A549 treated with Hydrocortisone at 1 μM for 4 hours (cell line): ENCODE measurements at places on chromosomes 3 and 15. TPM values are rescaled to one million over a fixed set of nuclear protein-coding genes. Genes with fewer than 3 reads are reported as not detected.

Gene KCNH8
- not detected in 5 replicates for total RNA-seq

Gene BNC1
- 0.69 to 0.95 TPM (median 0.86 TPM) in 5 replicates for total RNA-seq

Gene CHP1
- 54.8 to 87.4 TPM (median 58.1 TPM) in 5 replicates for total RNA-seq

Gene VGLL3
- total RNA-seq: 5.2 to 12.1 TPM (median 8.7 TPM) in 5 replicates

Gene ALDH1L1
- total RNA-seq: 0.12 to 0.30 TPM (median 0.21 TPM) in 5 replicates

Gene CCDC14
- 15.9 to 20.5 TPM (median 19.1 TPM) in 5 replicates for total RNA-seq

Gene CPB1
- total RNA-seq: not detected in 5 replicates

Gene CDC25A
- total RNA-seq: 8.5 to 10.3 TPM (median 9.3 TPM) in 5 replicates

Gene SCAP
- total RNA-seq: 26.0 to 28.8 TPM (median 27.3 TPM) in 5 replicates

Gene CYB561D2
- 14.2 to 21.5 TPM (median 19.1 TPM) in 5 replicates for total RNA-seq

Gene LSG1
- 28.3 to 37.6 TPM (median 29.9 TPM) in 5 replicates for total RNA-seq
